Urinary bladder (tissue), 4 donors: ENCODE measurements at places on chromosomes 3 and 15. TPM values are rescaled to one million over a fixed set of nuclear protein-coding genes. Genes with fewer than 3 reads are reported as not detected.

GRCh38 chr15:39028069-39028468 is 463.5 kb upstream of the RASGRP1 start:
- no peak for DNase-seq

DNA sequence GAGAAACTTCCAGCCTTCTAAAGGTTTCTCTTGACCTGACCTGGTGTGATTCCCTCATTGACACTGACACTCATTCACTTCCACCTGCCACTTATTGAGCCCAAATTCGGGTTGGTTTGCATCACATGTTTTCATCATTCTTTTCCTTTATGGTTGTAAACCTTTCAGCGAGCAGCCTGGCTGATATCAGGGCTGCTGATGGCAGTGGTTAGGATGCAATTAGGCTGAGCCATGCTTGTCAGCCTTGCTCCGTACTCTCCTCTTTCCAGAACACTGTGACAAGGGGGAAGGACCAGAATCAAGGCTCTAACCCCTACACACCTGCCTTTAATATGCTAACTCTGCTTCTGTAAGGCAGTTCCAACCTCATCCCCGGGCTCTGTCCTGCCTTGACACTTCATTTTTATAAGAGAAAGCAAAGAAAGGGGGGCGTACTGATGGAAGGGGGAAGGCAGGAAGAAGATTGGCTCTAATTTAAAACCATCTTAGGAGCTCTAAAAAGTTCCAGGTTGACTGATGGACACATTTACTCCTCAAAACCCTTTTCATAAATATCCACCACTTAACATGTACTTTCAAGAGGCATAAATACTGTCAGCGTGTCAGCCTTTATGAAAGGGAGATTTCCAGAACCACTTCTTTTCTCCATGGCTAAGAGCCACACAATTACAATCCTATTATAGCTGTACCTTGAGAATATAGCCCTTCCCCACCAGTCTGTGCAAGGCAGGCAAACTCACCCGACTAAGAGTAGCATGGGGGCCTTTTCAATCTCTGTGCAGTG is 5.7 kb downstream of the NMNAT3 start:
- DNase-seq = no peak

- no peak for DNase-seq
Observed at GRCh38 chr3:89488800-89489580, 381.6 kb downstream of the EPHA3 start.

DNA sequence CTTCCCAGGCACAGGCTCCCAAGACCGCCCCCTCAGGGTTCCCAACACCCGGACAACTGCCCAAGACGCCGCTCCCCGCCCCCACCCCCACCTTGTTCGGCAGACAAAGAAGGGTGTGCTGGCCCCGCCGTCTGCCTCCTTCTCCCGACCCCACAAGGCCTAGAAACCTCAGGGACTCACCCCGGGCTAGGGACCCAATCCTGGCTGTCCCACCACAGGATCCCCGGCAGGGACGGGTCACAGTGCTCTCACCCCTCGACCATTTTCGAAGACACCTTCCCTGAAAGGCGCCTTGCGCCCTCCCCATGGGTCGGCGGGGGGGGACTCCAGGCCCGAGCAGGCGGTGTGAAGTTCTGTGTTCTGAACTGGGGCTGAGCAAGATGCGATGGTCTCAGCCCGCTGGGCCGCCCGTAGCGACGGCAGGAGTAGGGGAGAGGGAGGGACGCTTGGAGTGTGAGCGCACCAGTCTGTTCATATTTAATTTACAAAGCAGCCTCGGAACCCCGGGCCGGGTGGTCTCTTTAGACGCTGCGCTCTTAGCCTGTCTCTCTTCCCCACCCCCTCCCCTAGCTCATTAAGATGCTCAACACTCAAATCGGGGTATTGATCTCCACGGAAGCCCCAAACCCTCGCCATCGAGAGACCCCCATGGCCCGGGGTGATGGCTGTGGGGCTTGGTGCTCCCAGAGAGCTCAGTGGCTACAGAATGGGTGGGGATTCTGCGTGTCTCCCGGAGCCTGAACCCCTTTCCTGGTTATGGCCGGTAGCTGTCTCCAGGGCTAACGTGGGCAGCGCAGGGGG is 1.4 kb upstream of the ISLR2 start:
- DNase-seq = no peak

DNA sequence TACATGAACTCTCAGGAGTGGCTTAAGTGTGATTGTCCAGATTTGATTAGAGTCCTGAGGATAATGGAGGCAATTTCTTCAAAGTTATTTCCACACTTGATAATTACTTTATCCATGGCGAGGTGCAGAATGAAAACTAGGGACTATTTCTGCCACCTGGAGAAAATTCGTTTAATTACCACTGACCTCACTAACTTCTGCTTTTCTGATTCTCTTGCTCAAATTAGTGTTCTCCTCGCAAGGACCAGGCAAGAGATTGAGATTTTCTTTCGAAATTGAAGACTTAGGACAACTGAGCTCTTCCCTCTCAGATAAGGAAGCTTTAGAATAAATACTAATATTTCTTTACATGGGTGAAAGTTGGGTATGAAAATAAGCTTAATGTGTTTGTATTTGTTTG is 135.2 kb downstream of the RYR3 start:
- no peak for DNase-seq

- no peak for DNase-seq
Observed at GRCh38 chr3:127736801-127737539, 64.2 kb downstream of the ABTB1 start.

The ARL8B gene
- 91.3 TPM for total RNA-seq

The CRABP1 gene
- total RNA-seq = 5.9 TPM
